ENCODE measurements at places on chromosomes 6 and 20.

DNA sequence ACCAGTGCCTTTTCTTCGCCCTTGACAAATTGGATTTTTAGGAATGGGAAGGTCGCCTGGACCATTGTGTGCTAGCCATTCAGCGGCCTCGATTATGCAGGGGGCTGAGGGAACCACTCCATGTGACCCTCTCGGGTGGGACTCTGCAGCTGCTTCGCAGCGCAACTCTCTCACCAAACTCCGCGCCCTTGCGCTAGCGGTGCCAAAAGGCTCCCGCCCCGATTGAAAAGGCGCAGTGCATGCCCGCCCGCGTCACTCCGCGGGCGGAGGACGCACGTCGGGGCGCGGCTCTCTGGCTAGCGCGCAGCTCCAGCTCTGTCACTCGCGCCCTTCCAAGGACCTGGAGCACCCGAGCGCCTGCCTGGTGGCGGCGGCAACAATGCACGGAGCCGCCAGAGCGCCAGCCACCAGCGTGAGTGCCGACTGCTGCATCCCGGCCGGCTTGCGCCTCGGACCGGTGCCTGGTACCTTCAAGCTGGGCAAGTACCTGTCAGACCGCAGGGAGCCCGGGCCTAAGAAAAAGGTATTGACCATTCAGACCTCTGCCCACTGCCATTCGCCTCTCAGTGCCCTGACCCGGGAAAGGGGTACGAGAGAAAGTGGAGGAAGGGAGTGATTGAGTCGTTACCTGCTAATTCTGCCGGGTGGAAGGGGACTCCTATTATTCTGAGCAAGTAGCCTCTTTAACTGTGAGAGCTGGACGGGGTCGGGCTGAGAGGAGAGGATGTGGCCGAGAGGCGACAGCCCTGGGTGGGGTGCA, at the start of gene PRDM13:
Gene PRDM13 (plus strand): TSS at position 178 of the 760 bp plus-strand sequence. CDS start 202 bp downstream, at position 380.
- ATAC-seq = no peak

- ATAC-seq = no peak
Measured at GRCh38 chr6:63066055-63066704, 145.1 kb upstream of the FKBP1C start.

DNA sequence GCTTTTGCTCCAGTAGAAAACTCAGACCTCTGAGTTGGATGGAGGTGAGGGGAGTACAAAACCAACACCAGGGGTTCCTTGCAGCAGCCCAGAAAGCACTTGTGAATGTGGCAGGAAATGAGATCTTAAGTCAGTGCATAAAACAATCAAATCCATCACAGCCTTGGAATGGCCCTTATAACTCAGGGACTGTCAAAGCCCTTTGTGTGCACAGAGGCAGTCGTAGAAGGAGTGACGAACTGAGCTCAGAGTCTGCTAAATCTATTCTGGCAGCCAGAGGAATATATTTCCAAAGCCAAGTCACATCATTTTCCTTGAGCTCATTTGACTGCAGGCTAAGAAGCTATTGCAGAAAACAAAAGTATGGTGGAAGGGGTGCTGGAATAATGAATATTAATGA, 676.6 kb downstream of the DHX35 start:
- no peak for ATAC-seq

DNA sequence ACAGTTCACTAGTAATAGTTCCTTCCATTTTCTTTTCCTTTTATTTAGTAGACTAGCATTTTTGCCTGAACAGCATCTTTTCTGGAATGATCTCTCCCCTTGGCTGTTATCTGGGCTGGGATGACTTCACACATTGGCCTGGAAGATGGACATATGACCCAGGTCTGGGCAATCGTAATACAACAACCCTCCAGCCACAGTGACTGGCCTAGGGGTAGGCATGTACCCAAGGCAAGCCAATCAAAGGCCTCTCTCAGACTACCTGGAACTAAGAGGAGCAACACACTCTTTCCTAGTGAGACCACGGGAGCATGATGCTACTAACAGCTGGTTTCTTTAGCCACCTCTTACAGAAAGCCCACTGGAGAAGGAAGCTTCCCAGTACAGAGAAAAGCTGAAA, 252.2 kb downstream of the GMPR start:
- no peak for ATAC-seq

- ATAC-seq = no peak
Measured at GRCh38 chr6:3277251-3277650, 18.5 kb downstream of the PSMG4 start.

GRCh38 chr6:35213824-35214756, at the start of gene SCUBE3:
TSS of gene SCUBE3 (plus strand) at chr6:35213956. CDS start at chr6:35214419, 463 bp downstream.
- ATAC-seq = no peak

- no peak for ATAC-seq
Measured at GRCh38 chr20:23207826-23208540, 121.9 kb upstream of the CD93 start.

DNA sequence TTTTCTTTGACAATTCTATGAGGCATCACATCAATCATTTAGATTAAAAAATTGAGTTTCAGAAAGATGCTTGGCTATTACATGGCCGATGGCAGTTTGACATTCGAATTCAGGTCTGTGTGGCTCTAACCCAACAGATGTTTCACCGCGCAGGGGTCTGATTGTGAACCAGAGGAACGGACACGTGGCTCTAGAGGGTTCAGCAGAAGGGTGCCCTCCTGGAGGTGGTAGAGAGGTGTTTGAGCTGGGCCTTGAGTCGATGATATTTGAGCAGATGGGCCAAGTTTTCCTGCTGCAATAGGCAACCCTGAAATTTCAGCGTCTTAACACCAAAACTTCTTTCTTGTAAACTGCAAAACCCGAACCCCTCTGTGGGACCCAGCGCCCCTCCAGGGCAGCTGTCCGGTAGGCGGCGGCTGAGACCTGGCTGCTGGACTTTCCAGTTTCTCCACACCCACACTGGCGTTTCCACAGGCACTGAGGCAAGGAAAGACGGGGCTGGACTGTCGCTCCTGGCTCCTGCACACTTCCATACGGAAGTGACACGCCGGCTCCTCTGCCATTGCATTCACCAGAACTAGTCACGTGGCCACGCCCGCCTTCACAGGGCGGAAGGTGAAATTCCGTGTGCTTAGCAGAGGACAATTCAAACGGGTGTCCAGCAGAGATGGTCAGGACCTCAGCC, 11.3 kb upstream of the AFDN start:
- ATAC-seq = no peak

DNA sequence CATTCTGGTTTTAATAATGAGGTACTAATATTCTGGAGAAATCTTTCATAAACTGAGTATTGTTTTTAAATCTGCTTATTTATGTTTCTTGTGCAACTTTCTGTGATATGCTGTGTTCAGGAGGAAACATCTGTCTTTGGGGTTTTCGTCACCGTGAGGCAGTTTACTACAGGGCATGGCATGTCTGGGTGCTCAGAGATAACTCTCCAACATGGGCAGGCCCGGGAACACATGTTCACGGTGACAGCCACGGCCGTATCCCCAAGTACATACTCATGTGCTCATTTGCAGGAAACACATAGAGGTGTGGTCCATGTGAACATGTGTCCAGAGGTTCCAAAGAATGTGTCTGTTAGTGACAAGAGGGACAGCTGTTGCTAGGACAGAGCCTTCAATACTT, 62.1 kb upstream of the CNKSR3 start:
- ATAC-seq = no peak

DNA sequence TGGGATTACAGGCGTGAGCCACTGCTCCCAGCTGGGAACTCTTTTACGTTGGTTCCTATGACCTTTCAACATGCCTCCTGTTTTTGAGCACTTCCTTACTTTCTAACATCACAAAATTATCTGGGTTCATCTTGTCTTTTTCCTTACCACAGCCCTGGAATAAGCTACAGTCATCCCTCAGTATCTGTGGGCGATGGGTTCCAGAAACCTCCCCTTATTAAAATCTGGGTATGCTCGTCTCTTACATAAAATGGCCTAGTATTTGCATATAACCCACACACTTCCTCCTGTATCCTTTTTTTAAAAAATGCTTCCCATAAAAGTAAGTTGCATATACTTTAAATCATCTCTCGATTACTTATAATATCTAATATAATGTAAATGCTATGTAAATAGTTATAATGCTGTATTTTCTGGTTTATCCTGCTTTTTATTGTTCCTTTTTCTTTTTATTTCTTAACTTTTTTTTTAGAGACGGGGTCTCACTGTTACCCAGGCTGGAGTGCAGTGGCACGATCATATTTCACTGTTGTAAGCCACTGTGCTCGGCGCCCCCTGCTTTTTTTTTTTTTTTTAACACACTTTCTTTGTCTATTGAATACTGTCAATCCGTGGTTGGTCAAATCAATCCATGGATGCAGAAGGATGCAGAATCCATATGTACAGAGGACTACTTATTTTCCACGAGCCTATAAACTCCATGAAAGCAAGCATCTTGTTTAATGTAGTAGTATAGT, 9.2 kb downstream of the RPF2 start:
- no peak for ATAC-seq

DNA sequence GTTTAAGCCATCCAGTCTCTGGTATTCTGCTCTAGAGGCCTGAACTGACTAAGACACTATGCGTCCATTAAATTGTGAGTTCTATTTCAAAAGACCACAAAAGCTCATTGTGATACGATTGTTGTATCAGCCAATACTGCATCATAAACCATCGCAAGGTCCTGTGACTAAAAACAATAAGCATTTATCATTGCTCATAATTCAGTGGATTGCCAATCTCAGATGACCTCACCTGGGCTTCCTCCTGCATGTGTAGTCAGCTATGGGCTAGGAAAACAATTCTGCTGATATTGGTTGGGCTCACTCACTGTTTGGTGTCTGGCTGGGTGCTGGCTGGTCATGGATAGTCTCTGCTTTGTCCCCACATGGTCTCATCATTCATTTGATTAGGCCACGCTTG, 592.7 kb upstream of the BTBD3 start:
- no peak for ATAC-seq

- ATAC-seq = no peak
Measured at GRCh38 chr20:19141998-19142397, 70.4 kb upstream of the SLC24A3 start.

GRCh38 chr6:26270486-26270861, 94.5 kb upstream of the BTN3A2 start:
- no peak for ATAC-seq

- no peak for ATAC-seq
Measured at GRCh38 chr20:46195264-46196036, 77.3 kb downstream of the CD40 start.

DNA sequence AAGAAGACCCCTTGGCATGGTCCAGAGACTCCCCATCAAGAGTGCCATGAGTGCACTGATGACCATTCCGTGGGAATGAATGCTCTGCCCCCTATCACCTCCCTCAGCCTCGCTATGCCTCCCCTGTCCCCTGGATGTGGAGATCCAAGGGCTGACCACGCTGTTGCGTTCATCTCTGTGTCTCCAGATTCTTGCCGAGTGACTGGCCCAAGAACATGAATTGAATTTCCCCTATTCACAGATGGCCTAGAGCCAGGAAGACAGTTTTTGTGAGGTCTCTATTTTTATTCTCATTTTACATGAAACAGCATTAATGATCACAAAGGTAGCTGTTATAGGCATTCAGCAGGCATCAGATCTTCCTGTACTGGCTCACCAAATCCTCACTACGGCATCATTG, 33.6 kb downstream of the MAFB start:
- no peak for ATAC-seq

GRCh38 chr6:18213439-18213838, 50.9 kb downstream of the DEK start:
- no peak for ATAC-seq

DNA sequence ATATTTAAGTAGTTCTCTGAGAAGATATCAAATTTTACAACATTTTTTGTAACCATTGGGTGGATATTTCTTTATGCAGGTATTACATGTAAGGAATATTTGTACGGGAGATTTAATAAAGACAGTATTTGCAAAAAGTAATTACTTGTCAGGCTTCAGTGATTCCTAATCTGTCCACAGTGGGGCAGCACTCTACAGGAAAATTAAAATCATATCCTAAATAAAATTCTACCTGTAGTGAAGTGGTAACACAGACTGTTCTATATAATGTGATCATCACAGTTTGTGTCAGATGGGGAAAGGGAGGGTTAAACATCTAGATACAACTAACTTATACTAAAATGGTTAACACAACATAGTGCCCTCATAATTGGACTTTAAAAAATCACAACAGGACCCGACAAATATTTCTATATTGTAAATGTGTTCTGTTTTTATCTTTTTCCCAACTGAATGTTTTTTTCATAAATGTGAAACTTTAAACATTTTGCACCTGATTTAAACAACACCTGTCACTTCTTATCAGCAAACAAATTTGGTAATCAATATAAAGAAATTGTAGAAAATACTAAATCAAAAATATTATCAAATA, 145.6 kb upstream of the MANEA start:
- no peak for ATAC-seq

- ATAC-seq = no peak
Measured at GRCh38 chr6:107637316-107638315, 147.7 kb downstream of the SOBP start.

DNA sequence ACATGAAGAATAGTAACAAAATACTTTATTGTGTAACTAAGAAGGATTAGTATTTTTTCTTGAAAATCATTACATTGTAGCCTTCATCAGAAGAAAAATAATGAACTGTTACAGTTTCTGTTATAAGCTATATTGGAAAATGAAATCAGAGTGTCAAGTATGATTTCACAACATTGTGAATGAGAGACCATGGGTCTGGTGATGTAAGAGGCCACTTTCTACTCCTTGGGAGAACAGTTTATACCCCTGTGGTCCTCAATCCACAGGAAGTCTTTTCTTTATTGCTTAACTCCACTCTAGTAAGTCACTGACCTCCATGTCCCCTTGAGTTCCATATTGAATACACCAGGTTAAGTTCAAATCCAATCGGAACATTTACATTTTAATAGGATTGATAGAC, 218.7 kb upstream of the FERMT1 start:
- no peak for ATAC-seq

Data from activated CD4-positive, CD25-positive, alpha-beta regulatory T cell treated with anti-CD3 and anti-CD28 coated beads, Interleukin-2, amount 50 U/mL, for 24 hours (primary cell).